ENCODE measurements at places on chromosomes 16 and 17.

- DNase-seq, result no peak
Observed at GRCh38 chr16:56866955-56867830, 2.2 kb downstream of the SLC12A3 start.

DNA sequence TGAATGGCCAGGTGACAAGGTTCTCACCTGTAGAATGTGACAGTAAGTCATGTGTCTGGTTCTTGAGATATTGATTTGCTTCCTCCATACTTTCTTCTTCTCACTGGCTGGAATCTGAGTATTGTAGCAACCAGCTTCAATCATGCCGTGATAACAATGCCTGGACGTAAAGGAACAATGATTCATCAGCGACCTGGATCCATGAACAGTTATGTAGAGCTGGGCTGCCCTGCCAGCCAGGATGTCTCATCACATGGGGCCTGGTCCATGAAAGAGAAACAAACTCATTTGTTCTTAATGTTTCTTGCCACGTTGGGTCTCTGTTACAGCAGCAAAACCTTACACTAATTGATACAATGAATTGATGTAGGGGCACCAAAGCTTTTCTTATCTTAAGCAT lies 627.2 kb downstream of the TOX3 start:
- DNase-seq, result no peak

GRCh38 chr17:49576088-49576916 lies 631 bp downstream of the NXPH3 start:
- DNase-seq, result peak; percentile 39

GRCh38 chr16:79691007-79691406 lies 90.5 kb upstream of the MAF start:
- no peak for DNase-seq

DNA sequence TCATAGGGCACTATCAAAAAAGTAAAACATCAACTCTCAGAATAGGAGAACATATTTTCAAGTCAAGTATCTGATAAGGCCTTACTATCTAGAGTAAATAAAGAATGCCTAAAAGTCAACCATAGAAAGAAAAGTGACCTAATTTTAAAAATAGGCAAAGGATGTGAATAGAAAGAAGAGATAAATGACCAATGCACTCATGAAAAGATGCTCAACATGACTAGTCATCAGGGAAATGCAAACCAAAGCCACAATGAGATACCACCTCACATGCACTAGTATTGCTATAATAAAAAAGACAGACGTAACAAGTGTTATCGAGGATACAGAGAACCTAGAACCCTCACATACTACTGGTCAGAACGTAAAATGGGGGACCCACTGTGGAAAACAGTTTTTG lies 90.8 kb downstream of the DYNLRB2 start:
- DNase-seq, result no peak

- no peak for DNase-seq
Observed at GRCh38 chr17:30969989-30970830, 629 bp upstream of the RNF135 start.

- DNase-seq, result no peak
Observed at GRCh38 chr17:75864448-75864871, 9.3 kb upstream of the WBP2 start.

GRCh38 chr16:55155815-55156214 lies 168.2 kb upstream of the IRX6 start:
- DNase-seq, result no peak

DNA sequence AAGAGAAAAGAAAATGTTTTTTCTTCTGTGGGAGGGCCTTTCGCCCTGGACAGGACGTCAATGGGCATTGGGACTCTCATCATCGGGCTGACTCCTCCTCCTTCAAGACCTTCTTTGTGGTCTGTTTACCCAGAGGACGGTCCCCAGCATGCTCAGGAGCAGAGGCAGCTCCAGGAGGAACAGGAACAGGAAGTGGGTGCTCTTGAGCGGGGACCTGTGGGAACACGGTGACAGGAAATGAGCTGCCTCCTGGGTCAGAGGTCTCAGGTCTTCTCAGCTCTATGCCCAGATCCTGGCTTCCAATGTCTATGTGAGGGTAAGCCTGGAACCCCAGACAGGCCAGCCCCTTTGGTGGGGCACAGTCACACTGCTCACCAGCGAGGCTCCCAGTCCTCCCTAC lies 12.2 kb downstream of the CD300LD start:
- DNase-seq, result no peak

DNA sequence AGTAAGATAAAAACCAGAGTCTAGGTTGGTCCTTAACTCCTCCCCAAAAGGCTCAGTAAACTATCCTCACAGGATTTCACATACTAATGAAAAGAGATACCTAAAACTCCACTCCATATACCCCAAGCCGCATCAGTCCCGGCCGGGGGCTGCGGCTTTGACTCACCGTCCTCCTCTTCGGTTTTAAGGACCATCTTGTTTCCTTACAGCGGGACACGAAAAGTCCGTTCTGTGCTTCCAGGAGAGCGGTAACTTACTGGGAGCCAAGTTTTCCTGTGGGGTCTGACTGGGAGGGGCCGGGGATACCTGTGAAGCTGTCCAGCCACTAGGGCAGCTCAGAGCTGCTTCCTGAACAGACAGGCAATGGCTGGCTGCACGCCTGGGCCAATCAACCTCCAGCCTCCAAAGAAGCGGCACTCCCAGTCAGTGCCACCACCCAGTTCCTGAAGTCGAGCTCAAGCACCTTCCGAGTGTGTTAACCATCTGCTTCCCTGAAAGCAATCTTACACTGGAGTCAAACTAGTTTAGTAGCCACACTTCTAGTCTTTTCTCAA lies 45.5 kb downstream of the CYTH1 start:
- DNase-seq, result peak; percentile 70

GRCh38 chr17:71176331-71176730 lies 944.5 kb upstream of the SOX9 start:
- no peak for DNase-seq

DNA sequence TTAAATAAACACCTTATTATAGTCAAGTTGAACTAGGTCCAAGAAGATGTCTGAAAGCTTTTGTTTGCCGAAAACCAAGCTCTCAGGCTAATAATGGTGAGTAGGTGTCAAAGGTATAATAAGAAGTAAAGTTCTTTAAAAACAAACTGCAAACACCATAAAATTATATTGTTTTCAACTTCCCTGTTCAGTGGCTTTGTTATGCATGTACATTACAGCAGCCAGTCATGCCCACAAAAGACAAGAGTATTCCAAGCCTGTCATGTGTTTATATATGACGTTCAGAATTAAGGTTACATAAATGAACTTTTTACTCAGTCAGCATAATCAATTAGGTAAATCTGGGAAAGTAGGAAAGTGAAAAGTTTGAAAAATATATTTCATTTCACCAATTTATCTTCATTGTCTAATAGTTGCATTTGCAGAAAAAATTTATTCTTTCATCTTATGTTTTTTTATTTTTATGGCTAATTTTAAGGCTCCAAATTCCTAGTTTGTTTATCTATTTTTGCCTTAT lies 928.7 kb upstream of the SOX9 start:
- no peak for DNase-seq

DNA sequence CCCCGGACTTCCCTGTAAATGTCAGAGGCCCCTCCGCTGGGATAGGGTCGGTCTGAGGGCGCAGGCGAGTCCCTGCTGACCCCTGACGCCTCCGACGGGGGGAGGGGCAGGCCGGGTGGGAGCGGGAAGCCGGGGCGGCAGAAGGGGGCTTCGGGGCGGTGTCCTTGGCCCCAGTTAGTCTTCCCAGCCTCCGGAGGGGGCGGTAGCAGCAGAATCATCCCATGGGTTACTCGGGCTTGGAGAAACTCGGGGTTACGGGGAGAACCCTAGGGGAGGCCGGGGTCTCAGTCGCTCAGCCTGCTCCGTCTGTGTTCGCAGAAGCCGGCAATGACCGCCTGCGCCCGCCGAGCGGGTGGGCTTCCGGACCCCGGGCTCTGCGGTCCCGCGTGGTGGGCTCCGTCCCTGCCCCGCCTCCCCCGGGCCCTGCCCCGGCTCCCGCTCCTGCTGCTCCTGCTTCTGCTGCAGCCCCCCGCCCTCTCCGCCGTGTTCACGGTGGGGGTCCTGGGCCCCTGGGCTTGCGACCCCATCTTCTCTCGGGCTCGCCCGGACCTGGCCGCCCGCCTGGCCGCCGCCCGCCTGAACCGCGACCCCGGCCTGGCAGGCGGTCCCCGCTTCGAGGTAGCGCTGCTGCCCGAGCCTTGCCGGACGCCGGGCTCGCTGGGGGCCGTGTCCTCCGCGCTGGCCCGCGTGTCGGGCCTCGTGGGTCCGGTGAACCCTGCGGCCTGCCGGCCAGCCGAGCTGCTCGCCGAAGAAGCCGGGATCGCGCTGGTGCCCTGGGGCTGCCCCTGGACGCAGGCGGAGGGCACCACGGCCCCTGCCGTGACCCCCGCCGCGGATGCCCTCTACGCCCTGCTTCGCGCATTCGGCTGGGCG lies 542 bp downstream of the GUCY2D start:
- no peak for DNase-seq

- DNase-seq, result no peak
Observed at GRCh38 chr17:71470062-71470461, 650.8 kb upstream of the SOX9 start.

- DNase-seq, result no peak
Observed at GRCh38 chr16:88877564-88878289, 11.3 kb upstream of the PABPN1L start.

- DNase-seq, result no peak
Observed at GRCh38 chr16:20735490-20735889, 6.1 kb downstream of the THUMPD1 start.

GRCh38 chr16:59192551-59193199 lies 458.6 kb upstream of the GOT2 start:
- DNase-seq, result no peak

- no peak for DNase-seq
Observed at GRCh38 chr17:1496869-1497268, 4.4 kb upstream of the MYO1C start.

GRCh38 chr17:50095626-50096037 lies 481 bp downstream of the PDK2 start:
- no peak for DNase-seq

GRCh38 chr17:75601057-75601987 lies 13.7 kb downstream of the MYO15B start:
- DNase-seq, result peak; percentile 43

DNA sequence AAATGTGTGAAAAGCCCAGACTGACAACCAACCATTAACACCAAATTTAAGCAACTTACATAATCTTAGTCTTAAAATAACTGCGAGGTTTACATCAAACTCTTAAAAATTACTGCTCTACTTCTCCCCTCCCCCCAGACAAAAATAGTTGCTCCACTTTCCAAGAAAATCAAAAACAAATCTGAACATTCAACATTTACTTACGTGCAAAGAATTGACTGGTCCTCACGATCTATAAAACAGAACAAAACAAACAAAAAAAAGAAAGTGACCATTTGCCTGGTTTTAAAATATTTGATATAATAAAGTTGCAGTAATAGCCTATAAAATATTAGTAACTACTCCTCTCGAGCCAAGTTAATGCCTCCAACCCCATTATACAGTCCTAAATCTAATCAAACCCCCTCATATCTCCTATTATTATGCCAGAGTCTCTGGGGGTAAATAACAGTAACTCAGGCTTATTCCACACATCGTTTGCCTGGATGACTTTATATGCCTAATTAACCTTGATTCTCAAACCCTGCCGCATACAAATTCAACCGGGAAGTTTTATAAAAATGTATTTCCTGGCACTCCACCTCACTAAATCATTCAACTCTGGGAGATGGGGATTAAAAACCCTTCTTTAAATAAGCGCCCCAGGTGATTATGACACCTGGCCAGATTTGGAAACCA lies 41.5 kb downstream of the MYH10 start:
- DNase-seq, result no peak

- no peak for DNase-seq
Observed at GRCh38 chr16:53792161-53792951, 88.4 kb downstream of the FTO start.

DNA sequence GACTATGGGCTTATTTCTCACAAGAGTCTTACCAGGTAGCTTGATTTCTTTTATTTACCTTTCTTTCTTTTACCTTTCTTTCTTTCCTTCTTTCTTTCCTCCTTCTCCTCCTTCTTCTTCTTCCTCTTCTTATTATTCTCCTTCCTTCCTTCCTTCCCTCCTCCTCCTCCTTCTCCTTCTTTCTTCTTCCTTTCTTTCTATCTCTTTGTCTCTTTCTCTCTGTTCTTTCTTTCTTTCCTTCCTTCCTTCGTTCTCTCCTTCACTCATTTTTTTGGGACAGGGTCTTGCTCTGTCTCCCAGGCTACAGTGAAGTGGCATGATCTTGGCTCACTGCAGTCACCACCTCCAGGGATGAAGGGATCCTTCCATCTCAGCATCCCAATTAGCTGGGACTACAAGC lies 363.6 kb upstream of the MAF start:
- DNase-seq, result no peak

- no peak for DNase-seq
Observed at GRCh38 chr17:63549289-63549945, 860 bp upstream of the DCAF7 start.

- DNase-seq, result no peak
Observed at GRCh38 chr16:15513156-15513555, 78.8 kb downstream of the BMERB1 start.

DNA sequence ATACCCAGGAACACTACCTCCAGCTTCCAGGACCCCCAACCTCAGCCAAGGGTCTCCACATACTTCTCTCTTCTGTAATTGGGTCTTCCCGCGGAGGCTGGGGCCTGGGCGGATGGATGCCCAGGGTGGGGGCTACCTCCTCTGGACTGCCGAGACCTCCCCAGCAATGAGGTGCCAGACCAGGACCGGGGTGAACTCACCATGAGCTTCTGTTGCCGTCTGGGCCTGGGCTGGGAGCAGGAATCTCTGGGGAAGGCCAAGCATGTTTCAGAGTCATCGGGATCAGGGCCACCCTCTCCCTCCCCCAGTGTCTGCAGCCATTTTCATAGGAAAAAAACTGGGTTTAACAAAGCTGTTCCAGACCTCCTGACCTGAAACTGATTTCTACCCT lies 10.3 kb upstream of the BAHCC1 start:
- no peak for DNase-seq

- peak; percentile 30 for DNase-seq
Observed at GRCh38 chr17:57955183-57955931, at the start of gene CUEDC1. TSS of gene CUEDC1 (minus strand) at chr17:57955412. CDS start at chr17:57885564, 69,848 bp downstream.

DNA sequence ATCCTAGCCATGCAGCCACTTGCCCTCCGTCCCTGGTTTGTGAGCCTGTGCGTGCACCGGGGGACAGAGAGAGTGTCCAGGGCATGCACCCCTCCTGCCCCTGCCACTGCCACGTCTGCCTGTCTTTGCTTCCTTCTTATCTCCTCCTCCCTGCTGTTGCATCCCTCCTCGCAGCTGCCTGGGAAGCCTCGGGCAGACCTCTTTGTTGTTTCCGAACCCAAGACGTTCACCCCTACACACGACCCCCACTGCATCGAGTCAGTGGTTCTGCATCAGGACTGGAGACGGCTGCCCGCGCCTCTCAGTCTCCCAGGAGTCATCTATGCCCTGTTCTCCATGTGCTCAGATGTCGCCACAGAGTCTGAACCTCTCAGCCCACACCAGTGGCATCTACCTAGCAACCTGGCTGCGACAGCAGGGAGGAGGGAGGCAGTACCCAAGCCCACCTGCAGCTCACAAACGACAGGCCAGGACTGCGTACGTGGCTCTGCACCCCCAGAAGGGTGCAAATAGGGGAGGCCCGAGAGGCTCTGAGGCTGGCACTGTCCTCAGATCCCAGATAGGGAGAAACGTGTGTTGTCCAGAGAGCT lies 5.2 kb downstream of the TIMP2 start:
- no peak for DNase-seq

Measured in NCI-H526 treated with DMSO at 0.1 percent for 48 hours (cell line).